ENCODE measurements at places on chromosomes 7 and 10.

DNA sequence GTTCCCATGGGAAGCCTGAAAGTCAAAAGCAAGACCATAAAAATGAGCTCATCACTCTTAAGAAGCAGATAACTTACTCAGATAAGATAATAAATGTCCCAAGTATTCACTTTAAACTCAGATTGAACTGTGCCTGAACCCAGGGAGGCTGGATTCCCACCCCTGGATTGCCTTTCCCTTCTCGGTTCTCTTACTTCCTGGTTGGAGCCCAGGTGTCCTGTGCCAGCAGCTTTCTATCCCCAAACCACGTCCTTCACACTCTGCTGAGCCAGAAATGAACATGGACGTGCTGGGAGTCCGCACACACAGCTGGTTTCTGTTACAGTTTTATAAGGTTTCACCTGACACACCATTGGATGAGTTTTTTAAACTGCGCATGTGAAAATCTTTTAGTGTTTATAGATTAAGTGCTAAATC, 636.2 kb upstream of the IGFBP3 start:
- DNase-seq = no peak

DNA sequence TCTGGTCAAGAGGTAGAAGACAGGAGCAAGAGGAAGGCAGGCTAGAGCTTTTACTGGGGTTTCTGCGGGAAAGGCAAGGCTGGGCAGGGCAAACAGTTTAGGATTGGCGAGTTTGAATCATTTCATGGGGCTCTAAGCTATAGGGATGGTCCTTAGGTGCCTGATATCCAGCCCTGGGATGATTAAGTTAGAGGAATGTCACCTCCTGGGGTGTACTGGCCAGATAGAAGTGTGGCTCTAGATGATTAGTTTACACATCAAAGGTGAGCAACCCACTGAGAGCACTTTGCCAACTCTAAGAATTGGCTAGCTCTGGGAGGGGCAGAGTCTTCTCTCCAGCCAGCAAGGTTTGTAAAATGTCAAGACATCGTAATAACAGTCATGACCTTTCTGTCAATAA, 52.4 kb downstream of the ZNF365 start:
- DNase-seq = no peak

DNA sequence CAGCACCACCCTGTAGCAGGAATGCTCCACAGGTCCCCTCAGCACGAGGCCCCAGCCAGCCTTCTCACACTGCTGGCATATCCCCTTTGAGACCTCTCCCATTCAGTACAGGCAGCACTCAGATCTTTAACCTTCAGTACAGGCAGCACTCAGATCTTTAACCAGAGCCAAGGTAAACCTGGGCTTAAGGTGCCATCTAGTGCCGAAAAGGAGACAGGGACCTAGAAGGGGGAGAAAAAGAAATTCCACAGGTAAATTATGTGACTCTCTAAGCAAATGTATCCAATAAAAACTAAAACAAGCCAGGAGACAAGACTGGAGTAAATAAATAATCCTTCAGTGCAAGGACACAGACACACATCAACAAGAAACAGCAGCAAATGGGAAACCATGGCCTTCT, 358.6 kb downstream of the PTPRN2 start:
- DNase-seq = peak; percentile 23

DNA sequence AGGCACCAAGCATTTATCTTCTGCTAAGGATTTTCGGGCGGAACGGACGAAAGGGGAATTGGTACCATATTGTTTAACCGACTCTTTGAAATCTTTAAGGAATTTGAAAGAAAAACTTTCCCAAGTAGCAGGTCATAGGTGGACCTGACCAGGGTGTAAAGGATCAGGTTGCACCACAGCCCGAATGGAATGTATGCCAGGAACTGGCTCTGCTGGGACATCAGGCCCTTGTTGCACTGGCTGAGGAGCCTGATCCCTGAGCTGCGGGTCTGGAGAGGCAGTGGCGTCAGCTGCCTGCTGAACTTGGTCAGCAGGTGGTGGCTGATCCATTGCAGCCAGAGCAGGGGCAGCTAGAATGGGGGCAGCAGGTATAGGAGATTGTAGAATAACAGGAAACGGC, 41.4 kb upstream of the AKR1C2 start:
- DNase-seq = no peak

- DNase-seq = no peak
Observed at GRCh38 chr10:16363741-16364140, 73.1 kb upstream of the PTER start.

DNA sequence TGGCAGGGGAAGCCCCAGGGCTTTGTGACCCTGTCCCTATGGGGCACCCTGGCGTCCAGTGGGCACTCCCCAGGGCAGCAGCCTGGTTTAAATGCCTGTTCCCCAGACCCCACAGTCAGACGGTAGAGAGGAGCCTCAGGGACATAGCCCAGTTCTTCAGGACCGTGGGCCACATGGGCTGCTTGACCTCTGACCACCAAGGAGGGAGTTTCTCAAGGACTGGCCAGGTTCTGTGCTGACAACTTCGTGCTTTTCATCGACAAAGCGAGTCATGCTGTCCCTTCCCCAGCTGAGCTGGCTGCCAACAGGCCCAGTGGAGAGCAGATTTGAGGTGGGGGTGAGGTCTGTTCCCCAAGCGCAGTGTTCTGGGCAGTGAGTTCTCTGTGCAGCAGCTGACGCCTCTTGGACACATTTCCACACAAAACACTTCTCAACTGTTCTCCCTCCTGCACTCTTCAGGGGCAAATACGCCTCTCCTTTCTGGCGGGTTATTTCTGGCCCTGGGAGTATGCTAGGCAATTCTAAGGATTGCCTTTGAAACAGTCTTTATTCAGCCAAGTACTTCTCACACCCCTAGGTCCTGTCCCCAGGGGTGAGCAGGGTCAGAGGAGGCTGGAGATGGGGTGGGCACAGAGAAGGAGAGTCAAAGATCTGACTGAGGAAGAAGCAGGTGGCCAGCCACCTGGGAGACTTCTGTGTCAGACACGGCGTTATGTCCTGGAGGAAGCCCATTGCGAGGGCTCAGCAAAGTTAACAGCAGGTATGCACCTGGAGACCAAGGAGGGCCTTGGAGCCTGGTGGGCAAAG, 57.3 kb upstream of the CAMK2B start:
- DNase-seq = no peak

DNA sequence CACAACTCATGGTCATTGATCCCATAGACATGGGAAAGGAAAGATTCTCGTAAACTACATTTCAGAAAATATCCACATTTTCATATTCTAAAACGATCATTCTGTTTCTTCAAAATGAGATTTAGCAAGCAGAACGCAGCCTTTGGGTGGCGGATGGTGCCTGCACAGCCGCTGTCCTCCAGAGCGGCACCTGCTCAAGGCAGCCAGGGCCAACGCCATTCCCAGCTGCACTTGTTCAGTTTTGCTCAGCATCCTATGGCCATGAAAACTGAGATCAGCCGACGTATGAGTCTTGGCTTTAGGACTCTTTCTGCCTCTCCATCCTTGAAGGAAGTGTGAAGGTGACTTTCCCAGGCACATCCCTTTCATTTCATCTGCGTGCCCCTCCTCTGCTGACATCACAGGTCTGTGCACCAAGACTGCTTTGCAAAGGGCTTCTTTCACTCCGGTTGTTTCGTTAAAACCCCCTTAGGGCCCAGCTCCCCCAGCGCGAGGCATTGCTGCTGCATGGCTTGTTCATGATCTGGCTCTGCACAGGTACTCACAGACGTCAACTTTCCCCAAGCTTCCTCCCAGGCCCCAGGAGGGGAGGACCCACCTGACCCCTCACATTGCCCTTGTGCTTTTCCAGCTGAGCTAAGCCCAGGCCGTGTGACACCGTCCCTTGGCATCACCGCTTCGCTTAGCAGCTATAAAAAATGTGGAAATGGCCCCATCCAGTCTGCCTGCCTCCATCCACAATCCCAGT, 37.2 kb downstream of the TCERG1L start:
- DNase-seq = no peak

DNA sequence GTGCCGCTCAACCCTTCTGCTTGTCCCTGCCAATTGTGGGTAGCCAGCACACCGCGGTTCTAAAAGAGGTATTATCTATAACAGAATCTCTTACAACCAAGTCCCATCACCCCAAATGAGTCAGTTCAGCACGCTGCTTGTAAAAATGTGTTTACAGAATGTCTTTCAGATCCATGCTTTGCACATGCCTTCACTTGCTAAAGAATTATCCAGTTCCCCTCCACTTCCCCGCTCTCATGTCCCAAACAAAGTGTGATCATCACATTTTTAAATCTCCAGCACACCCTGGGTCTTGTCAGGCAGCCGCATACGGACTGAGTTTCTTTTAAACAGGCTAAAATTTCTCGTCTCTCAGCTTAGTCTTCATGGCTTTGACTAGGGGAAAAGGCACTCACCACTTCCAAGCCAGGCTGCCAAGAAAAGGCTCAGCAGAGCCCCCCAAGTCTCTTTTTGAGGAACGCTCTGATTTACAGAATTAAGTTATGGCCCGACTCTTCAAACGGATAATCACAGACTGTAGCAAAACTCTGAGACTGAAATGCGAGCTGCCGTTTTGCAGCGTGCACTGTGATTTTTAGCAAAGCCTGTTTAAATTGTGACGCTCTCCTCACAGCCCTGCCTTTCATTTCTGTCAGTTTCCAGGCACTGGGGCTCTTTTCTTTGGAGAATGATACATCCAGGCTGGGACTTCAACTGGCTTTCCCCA, 29.8 kb upstream of the FGFR2 start:
- DNase-seq = no peak

DNA sequence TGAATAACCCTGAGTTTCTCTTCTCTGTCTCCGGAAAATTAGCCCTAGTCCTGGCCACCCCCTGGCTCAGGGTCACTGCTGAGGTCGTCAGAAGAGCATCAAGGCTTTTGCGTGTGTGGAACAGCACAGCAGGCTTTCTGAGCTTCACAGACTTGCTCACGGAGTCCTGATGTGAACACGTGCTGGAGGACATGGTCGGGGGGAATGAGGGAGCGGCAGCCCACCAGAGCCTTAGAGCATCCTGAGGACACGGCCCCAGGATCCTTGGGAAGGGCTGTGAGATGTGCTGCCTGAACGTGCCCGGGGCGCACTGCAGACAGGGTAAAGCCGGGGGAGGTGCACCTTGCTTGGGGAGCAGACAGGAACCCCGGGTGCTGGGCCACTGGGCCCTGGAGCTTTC, 28.8 kb downstream of the TMEM120A start:
- DNase-seq = no peak

DNA sequence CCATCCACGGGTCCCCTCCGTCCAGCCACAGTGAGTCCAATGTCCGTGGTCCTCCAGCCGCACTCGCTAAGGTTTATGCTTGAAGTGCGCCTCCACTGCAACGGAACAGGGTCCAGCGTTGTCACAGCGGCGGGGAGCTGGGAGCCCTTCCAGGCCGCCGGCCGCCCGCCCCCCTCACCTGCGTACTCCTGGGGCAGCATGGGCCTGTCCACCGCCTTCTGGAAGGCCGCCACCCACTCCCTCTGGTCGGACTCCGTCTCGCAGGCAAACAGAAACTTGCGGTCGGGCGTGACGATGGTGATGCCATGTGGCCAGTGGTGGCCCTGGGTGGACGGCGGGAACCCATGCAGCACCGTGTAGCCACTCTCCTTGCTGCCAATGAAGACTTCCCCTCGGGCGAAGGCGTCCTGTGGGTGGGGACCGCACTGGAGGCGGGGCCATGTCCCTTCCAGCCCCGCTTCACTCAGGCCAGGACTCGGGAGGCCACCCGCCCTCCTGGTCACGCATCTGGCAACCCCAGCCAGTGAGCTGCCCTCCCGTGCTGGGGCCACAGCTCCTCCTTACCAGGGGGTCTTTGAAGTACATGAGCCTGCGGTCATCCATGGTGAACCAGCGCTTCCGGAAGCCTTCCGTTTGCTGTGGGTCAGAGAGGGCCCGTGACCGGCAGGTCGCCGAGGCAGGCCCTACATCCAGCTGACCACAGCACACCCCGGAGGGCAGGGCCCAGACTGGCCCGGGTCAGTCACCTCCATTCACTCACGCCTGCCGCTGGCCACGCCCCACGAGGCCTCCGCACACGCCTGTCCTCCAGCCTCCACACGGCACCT, 22.7 kb downstream of the GET4 start:
- DNase-seq = no peak

DNA sequence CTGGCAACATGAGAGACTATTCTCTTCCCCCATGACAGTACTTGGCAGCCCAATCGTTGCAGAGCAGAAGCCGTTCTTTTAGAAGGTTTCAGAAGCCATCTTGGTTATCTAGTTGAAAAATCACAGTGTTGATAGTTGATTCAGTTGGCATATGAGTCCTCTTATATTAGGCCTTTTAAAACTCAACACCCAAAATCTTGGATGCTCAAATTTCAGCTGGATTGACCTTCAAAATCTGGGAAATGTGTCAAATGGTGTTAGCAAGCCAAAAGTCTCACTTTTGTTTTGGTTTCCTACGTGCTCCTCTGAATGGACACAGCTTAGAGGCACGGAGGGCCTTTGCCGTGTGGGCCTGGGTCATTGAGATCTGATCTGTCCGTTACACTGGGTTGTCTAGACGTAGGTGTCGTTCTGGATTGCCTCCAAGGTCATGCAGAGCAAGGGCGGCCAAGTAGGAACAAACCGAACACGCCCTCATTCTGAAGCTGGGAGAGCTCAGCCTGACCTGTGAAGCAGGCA, 59.3 kb upstream of the BMPER start:
- DNase-seq = no peak

GRCh38 chr10:132704008-132704814, 81.7 kb downstream of the NKX6-2 start:
- no peak for DNase-seq

DNA sequence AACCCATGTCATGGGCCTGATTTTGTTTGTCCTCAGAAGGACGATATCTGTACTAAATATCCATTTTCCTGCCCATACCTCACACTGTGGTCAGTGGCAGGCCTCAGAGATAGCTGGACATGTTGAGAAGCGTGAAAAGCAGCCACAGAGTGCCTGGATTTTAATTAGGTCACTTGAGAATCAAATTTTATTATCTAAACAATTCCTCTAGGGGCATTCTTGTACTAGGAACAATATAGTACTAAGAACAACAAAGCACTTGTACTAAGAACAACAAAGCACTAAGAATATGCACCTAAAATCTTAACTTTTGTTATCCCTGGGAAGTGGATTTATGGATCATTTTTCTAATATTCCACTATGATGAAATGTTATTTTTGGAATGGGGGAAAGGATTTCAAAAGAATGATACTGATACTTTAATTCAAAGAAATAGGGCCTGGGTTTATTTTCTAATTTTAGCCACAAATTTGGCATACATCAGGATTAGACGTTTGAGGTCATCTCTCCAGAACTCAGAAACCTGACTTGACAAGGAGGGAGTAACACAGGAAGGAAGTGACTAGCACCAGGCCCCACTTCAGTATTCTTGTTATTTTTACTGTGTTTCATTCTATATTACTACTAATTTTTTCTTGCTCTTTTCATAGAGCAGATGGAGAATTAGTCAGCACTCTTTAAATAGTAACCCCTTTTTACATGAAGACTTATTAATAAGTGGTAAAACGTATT, 112.2 kb downstream of the EXOC4 start:
- DNase-seq = no peak

DNA sequence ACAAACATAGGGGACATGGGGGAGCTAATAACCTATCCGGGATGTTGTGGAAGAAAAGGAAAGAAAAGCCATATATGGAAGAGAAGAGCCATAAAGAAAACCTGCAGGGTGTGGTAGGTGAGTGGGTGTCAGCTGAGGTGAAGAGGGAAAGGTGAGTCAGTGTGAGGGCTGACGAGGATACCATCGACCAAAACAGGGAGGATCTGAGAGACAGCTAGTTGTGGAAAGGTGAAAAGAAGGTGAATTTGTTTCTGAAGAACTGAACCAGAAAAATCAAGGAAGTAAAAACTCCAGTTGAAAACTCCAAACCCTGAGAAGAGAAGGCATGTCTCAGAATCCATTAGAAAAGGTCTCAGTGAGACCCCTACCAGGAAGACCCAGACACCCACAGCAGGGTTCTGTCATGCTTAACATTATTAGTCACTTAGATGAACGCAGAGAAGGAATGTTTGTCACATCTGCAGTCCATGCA, 4.1 kb downstream of the BLNK start:
- DNase-seq = no peak

Measured in SK-MEL-5 (cell line).